ENCODE measurements at places on chromosomes 1 and 21.

- DNase-seq, result no peak
Observed at GRCh38 chr1:5430136-5430535, 562.1 kb downstream of the NPHP4 start.

DNA sequence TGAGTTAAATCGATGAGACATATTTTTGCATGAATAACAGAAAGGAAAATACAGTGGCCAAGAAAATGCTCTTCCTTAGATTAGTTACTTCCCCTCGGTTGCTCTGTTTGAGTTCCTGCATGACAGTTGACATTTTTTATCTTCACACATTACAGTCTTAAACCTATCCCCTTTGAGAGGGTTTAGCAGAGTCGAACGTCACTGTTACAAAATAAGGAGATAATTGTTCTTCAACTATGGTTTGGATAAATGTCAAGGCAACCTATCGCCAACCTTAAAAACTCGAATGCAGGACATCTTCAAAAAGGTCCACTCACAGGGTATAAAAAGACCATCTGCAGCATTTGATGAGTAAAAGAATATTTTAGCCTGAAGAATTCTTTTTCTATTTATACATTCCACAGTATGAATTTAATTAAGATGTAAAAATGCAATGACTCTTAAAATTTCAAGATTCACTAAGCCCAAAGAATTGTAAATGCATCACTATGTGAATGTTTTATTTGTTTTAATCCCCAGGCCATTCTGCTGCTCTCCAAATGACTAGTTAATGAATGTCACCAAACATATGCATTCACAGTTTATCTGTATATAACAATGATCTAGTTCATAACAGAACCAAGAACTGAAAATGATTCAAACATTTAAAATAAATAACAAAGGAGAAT is 68.9 kb upstream of the COL11A1 start:
- DNase-seq, result no peak

DNA sequence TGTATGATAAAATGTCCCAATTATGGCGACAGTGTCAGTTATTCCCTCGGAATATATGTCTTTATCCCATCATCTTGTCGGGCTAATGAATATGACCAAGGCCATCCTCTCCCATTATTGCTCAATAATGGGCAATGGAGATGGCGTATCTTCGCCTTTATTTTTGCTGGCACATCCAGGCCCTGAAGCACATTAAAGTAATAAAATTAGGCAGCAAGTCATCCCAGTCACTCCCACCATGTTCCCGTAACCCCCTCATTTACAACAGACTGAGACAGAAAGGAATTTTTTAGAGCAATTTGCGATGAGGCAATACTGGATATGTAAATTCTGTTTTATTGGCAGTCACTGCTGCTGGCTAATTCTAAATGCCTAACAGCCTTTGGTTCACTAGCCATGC is 35.3 kb downstream of the CLIC6 start:
- no peak for DNase-seq

DNA sequence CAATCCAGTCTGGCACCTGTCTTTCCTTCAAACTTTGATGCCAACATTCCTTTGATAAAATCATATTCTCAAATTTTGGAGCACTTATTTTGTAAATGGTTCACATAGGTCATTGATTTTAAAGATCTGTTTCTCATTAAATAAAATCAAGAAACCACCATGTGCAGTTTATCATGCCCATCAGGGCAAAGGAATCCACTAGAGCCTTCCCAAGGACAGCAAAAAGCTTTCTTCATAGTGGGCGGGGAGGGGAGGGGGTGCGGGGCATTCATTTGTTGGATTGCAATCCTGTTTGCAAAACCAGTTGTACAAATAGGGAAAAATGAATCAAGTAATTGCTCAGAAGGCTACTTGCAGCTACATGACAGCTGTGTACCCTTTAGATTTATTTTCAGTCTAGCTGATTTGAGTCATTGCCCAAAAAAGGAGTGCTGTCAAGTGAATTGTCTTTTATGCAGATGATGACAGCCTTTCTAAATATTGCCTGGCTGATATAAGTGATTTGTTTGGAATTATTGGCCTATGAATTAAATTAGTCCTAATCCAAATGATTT is 23.0 kb downstream of the LRRC8B start:
- DNase-seq, result no peak

- DNase-seq, result no peak
Observed at GRCh38 chr1:108016451-108016920, 51.5 kb upstream of the VAV3 start.

- DNase-seq, result no peak
Observed at GRCh38 chr1:11787251-11787803, 18.4 kb downstream of the MTHFR start.

GRCh38 chr1:30412241-30413110 is 310.9 kb downstream of the MATN1 start:
- no peak for DNase-seq

GRCh38 chr1:1183221-1183747 is 9.6 kb downstream of the TTLL10 start:
- no peak for DNase-seq

DNA sequence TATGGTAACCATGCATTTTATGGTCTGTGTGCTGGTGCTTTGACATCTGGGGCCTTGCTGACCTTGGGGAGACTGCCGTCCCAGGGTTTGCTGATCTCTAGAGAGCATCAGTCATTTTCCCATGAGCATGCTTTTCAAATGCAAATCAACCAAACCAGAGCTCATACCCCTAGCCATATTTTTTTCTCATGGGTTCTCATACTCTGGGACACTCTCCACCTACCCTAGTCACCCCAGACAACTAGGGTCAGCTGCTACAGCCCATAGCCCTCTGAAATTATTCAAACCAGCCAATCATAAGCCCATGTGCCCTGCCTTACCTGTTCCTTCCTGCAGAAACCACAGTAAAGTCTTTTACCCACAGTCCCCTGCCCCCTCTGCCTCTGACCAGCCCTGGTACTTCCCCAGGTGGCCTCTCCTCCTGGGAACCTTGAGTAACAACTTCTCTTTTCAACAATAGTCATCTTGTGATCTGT is 132.0 kb downstream of the MAP3K21 start:
- DNase-seq, result no peak

GRCh38 chr1:20931930-20932436 is 144.9 kb upstream of the HP1BP3 start:
- no peak for DNase-seq
